Vagina (tissue), 2 donors: ENCODE measurements at places on chromosomes 2 and 18.

DNA sequence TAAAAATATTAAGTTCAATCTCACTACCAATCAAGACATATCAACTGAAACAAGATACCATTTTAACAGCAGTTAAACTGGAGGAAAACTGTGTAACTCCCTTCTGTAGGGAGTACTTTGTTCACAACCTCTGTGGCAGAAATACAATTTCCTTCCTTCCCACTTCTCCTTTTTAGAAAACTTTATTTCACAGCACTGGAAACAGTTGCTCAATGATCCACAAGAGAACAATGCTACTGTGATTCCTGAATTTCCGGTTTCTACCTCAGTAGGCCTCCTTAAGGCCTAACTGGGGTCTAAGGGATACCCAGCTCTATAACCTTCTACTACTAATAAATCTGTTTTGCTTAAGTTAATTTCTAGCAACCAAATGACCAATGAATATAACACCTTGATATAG, 14.1 kb downstream of the TLK1 start:
- no peak for DNase-seq

- DNase-seq: no peak
Observed at GRCh38 chr2:173159791-173160463, 84.3 kb downstream of the MAP3K20 start.

DNA sequence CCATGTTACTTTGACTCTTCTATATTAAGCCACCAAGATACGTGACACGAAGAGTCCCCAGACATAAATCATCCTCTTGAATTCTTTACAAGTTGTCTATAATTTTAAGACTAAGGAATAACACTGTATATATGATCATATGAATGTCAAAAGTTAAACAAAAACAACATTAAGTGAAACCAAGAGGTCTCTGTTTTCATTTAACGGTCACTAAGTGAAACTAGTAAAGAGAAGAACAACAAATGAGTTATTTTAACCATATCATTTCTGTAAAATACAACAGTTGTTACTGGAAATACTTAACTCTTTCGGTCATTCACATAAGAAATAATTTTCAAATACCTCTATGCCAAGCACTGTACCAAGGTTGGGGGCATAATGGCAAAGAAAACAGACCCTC, 45.7 kb upstream of the STK17B start:
- DNase-seq: no peak

DNA sequence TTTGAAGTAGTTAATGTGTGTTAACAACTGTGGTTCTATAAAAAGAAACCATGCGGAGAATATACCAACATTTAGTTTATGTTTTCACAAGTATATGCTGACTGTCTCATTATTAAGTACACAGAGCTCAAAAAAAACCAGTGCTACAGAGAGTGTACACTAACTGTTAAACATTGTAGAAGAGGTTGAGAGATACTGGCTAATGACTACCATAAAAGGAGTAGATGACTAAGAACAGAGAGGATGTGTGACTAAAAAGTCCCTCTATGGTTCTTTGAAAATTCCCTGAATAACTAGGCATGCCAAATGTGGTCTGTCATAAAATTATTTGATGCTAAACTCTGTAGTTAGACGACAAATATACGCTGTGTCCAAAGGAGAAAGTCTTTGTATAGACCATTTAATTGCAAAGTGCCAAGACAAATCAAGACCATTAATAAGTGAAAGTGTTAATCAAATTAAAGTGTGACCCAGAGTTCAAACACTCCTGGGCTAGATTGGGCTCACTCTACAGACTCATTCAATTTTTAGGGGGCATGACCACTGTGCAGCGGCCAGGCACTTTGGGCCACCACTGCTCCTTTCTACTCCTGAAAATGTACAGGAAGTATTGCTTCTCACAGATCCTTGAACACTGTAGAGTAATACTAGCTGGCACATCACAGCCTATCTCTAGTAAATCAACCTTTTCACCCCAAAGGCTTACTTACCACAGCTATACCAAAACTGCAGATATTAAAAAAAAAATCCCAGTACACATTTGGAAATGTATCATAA, 45.1 kb upstream of the SERTAD2 start:
- no peak for DNase-seq

GRCh38 chr2:219254590-219255201, 978 bp upstream of the TUBA4A start:
- no peak for DNase-seq

GRCh38 chr18:68150961-68151360, 563.9 kb downstream of the TMX3 start:
- no peak for DNase-seq

- no peak for DNase-seq
Observed at GRCh38 chr2:28049899-28050298, 159.4 kb downstream of the BABAM2 start.

GRCh38 chr18:2994603-2995432, 18.1 kb downstream of the LPIN2 start:
- DNase-seq: no peak

- no peak for DNase-seq
Observed at GRCh38 chr18:9353596-9353995, 19.0 kb downstream of the TWSG1 start.

GRCh38 chr2:62045017-62045543, 139.6 kb downstream of the COMMD1 start:
- no peak for DNase-seq

- DNase-seq: no peak
Observed at GRCh38 chr2:218001629-218002028, 1.2 kb downstream of the TNS1 start.

DNA sequence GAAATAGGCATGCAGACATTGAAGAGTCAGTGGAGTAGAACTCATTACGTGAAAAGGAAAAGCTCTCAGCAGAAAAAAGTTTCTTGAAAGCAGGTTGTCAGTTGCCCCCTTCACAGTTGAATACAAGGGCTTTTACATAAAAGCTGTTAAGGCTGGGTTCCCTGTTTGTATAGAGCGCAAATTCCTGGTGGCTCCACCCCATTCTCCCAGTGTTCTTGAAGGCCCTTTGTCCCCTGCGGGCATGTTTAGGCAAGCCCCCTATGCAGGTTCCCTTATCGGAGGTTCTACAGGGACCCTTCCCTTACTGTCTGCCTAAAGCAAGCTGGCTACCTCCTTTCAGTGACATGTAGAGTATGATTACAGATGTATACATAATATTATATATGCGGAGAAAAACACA, 497.2 kb upstream of the SYT4 start:
- no peak for DNase-seq

GRCh38 chr2:104945121-104945520, 91.2 kb downstream of the POU3F3 start:
- DNase-seq: no peak

GRCh38 chr18:77529492-77530176, 280.0 kb downstream of the GALR1 start:
- DNase-seq: no peak

DNA sequence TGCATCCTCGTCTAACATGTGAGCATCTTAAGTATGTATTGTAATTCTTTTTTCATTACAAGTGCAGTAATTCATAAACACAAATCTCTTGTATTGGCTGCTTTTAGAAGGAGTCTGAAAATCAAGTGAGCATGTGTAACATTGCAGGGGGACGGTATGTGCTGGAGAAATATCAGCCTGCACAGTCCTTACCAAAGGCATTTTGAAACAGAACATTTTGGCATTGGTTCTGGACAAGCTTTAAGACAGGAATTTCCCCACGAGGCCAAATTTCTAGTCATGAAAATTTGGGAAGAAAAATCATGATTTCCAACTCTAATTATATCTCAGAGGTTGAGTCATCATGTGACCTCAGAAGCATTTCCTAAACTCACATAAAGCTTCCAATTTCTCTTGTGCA, 24.7 kb upstream of the NRP2 start:
- no peak for DNase-seq

GRCh38 chr2:173751245-173751975, 213.8 kb downstream of the SP3 start:
- no peak for DNase-seq

DNA sequence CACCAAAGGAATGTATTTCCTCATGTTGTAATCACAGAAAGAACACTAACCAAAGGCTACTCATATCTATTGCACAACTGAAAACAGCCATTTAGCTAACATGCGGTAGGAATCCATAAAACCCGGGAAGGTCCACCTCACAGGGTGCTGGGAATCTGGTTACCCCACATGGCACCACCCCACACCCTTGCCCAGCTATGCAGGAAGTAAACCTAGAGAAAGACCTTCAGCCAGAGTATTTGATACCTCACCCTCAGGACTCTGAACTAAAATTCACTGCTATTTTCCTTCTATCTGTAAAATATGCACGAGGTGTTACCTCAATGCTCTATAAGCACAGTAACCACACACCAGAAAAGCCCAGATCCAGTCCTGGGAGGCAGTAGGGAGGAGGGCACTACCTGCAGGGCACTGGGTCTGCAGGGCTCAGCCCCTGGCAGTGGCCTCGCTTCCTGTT, 45.8 kb downstream of the PTPN2 start:
- DNase-seq: no peak

GRCh38 chr2:178401994-178402437, 49.0 kb downstream of the PRKRA start:
- no peak for DNase-seq

GRCh38 chr2:135074216-135074615, 22.1 kb downstream of the RAB3GAP1 start:
- no peak for DNase-seq

DNA sequence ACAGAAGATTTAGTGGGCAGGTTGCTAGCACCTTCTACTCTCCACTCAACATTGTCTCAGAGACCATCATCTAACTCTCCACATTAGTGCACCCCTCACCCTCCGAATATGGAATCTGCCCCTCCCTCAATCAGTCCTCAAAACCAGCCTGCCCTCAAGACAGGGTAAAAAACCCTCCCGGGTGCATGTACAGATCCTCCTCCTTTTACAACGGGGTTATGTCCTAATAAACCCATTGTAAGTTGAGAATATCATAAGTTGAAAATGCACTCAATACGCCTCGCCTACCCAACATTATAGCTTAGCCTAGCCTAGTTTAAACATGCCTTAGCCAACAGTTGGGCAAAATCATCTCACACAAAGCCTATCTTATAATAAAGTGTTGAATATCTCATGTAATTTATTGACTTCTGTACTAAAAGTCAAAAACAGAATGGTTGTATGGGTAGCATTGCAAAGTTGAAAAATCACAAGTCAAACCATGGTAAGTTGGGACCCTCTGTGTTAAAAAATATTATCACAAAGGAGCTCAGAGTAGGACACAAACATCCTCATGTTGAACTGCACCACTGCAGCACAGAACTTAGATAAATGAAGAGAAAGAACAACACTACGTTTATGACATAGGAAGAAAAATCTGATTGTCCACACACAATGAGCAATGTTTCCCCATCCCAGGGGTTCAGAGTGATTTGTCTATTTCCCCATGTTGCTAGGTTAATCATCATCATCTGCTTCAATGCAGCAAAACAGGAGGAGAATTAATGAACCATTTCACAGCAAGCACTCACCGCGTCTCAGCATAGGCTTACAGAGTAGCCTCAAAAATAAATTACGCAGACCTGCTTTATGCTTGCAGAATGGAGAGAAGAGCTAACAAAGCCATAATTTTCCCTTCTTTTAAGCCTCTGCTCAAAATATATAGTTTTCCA, 184.1 kb upstream of the ARL4C start:
- DNase-seq: no peak

GRCh38 chr2:12651641-12652040, 65.1 kb upstream of the TRIB2 start:
- DNase-seq: no peak

GRCh38 chr2:108316461-108317258, 28.0 kb downstream of the SULT1C2 start:
- DNase-seq: no peak

GRCh38 chr18:25239581-25240419, 112.2 kb downstream of the ZNF521 start:
- DNase-seq: no peak

DNA sequence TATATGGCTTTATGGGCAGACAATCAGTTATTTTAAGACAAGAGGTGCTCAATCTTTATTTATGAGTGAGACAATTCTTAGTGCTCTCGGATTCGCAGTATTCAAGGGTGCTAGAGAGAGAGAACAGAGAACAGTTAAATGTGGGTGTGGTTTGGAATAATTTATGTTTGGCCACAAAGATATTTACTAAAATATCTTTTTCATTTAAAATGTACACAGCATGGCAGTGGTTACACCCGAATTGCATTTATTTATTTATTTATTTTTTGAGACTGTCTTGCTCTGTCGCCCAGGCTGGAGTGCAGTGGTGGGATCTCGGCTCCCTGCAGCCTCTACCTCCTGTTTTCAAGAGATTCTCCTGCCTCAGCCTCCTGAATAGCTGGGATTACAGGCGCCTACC, 109.2 kb downstream of the CDCA7 start:
- no peak for DNase-seq

DNA sequence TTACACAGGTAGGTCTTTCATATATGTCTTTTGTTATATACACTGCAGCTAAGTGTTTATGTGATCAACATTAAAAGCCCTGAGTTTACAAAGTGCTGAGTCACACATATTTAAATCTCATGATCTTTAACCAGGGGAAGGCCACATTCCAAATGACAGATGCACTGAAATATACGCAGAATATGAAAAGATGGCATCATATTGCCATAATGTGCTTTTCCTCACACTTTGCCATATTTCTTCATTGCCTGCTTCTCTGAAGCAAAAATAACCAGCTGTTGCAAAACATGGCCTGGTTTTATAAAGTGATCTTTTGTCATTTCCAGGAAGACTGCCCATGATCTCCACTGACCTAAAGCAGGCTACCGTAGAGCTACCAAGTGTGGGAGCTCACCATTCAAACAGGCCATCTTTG, 93.5 kb upstream of the MAPRE2 start:
- no peak for DNase-seq

GRCh38 chr2:120830096-120830830, 94.6 kb downstream of the GLI2 start:
- no peak for DNase-seq

DNA sequence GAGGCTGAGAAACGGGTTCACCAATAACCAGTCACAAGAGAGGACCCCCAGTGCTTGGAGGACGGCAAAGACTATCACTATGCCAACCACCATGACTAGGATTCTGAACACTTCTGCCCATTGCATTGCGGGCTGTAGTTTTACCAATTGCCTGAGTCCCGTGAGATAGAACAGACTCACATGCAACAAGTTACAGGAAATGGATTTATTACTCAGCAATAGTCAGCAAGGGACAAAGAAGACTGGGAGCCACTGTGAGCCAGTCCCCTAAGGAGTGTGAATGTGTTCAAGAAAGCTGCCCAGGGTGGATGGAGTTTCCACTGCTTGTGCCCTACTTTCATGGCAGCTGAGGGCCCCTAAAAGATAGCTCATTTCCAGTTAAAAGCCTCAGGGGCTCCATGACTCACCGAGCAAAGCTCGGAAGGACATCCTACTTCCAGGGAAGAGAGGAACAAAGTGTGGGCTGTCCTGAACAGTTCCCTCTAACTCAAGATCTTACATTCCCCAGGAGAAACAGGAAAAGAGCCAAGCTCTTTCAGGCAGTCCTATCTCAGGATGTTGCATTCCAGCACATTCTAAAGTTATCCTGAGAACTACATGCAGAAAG, 54.4 kb downstream of the SLC4A3 start:
- no peak for DNase-seq

GRCh38 chr2:38384338-38384737, 7.3 kb upstream of the ATL2 start:
- no peak for DNase-seq
